ENCODE measurements at places on chromosomes 7 and 10. TPM values are rescaled to one million over a fixed set of nuclear protein-coding genes. Genes with fewer than 3 reads are reported as not detected.

DNA sequence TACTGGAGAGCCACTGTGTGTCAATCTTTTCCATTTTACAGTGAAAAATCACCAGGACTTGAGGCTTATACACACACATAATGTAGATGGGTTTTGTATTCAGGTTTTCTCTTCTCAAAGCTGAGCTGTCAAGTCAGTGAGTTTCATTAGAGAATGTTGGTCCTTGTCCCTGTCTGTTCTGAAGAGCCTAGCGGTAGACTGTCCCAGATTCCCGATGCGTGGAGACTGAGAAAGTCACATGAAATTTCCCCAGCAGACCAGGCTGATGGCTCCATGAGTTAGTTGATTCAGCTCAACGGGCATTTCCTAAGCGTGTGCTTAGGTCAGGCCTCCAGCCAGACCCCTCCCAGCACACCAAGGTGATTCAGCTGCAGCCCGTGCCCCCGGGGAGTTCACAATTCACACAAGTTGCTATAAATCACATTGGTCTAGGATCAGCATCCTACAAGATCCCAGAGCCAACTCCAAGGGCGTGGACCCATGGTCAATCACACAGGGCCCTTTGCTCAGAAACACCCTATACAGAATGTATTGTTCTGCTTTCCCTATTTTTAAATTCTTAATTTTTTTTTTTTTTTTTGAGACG lies 17.2 kb downstream of the CHST15 start:
- H3K4me3 ChIP-seq = no peak overlapping the region
- DNase-seq = no peak
- no peaks in the 10 kb centered on the region for H3K36me3 ChIP-seq
- H3K27ac ChIP-seq = no peak overlapping the region
- no peaks in the 10 kb centered on the region for H3K4me1 ChIP-seq
- H3K27me3 ChIP-seq = no peaks in the 10 kb centered on the region

GRCh38 chr7:44622342-44623151 lies 16.1 kb downstream of the OGDH start:
- H3K27ac ChIP-seq = no peak overlapping the region
- peak; percentile 59 for DNase-seq
- H3K4me1 ChIP-seq = peaks cover 8% of the 10 kb centered on the region

MACC1 gene
- total RNA-seq = under 0.01 TPM

GRCh38 chr10:73780966-73781365 lies 882 bp upstream of the CHCHD1 start:
- peak; percentile 7 for DNase-seq
- H3K27me3 ChIP-seq = no peaks in the 10 kb centered on the region
- peak overlapping the region; percentile 92 for H3K4me3 ChIP-seq
- H3K27ac ChIP-seq = peak overlapping the region; percentile 17

- H3K27me3 ChIP-seq = no peaks in the 10 kb centered on the region
- H3K4me3 ChIP-seq = peak overlapping the region; percentile 60
- peak; percentile 20 for DNase-seq
- H3K4me1 ChIP-seq = peaks cover 6% of the 10 kb centered on the region
- H3K27ac ChIP-seq = peak overlapping the region; percentile 98
- H3K36me3 ChIP-seq = peaks cover 6% of the 10 kb centered on the region
These were observed 423 bp downstream of the BAZ1B start for GRCh38 chr7:73521636-73522104.

GRCh38 chr10:85916994-85917573 lies 449.5 kb downstream of the GRID1 start:
- no peaks in the 10 kb centered on the region for H3K27me3 ChIP-seq
- no peak overlapping the region for H3K27ac ChIP-seq
- H3K4me3 ChIP-seq = no peak overlapping the region
- no peaks in the 10 kb centered on the region for H3K4me1 ChIP-seq
- no peaks in the 10 kb centered on the region for H3K36me3 ChIP-seq

GRCh38 chr10:71408436-71409225 lies 11.9 kb downstream of the CDH23 start:
- no peak overlapping the region for H3K27ac ChIP-seq
- no peaks in the 10 kb centered on the region for H3K4me1 ChIP-seq
- no peak for DNase-seq
- peaks cover 40% of the 10 kb centered on the region for H3K27me3 ChIP-seq
- H3K36me3 ChIP-seq = no peaks in the 10 kb centered on the region

DNA sequence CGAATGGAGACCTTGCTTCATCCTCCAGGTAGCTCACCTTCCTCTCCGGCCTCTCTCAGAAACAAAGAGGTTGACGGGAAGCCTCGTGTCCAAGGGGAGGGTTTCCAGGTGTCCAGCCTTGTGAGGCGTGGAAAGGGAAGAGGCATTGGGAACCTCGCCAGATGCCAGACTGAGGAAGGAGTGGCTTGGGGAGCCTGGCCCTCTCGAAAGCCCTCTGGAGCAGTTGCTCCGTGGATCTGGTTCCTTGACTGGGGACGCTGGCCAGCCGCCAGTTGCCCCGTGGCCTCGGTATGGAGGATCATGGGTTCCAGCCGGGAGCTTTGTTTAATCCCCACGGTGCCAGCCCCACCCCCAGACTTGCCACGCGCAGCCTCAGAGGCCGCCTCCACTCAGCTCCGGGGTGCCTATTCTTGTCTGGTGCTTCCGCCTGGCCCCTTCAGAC lies 30.3 kb upstream of the SUN1 start:
- H3K4me3 ChIP-seq = no peak overlapping the region
- H3K27ac ChIP-seq = no peak overlapping the region
- no peaks in the 10 kb centered on the region for H3K27me3 ChIP-seq
- no peak for DNase-seq

GRCh38 chr7:106485031-106485551 lies 175.9 kb downstream of the CCDC71L start:
- H3K4me3 ChIP-seq = no peak overlapping the region
- no peaks in the 10 kb centered on the region for H3K27me3 ChIP-seq
- no peak overlapping the region for H3K27ac ChIP-seq
- H3K4me1 ChIP-seq = peaks cover 21% of the 10 kb centered on the region

- H3K36me3 ChIP-seq = no peaks in the 10 kb centered on the region
- peak; percentile 1 for DNase-seq
- no peaks in the 10 kb centered on the region for H3K4me1 ChIP-seq
- H3K4me3 ChIP-seq = no peak overlapping the region
- no peaks in the 10 kb centered on the region for H3K27me3 ChIP-seq
These were observed 156.7 kb downstream of the CTNNA3 start for GRCh38 chr10:67539312-67539711.

DNA sequence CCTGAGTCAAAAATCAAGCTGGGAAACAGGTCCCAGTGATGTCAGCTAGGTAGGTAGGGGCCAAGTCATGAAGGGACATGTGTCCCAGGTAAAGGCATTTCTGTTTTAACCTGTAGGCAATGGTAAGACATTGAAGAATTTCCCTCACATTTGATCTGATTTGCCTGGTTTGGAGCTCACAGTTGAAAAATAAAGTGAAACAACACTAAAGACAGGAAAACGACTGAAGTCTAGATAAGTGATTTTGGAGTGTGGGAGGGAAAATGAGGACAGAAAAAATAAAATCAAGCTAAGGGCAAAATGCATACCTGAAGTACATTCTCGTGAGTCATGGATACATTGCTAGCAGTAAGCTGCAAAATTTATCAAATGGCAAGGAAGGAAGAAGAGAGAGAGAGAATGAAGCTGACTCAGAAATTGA lies 169.9 kb downstream of the SKIDA1 start:
- H3K36me3 ChIP-seq = no peaks in the 10 kb centered on the region
- H3K4me3 ChIP-seq = no peak overlapping the region
- peaks cover 4% of the 10 kb centered on the region for H3K4me1 ChIP-seq
- no peaks in the 10 kb centered on the region for H3K27me3 ChIP-seq
- no peak overlapping the region for H3K27ac ChIP-seq

ACSM6 gene
- not detected for total RNA-seq

- H3K27ac ChIP-seq = no peak overlapping the region
- no peaks in the 10 kb centered on the region for H3K4me1 ChIP-seq
- no peak overlapping the region for H3K4me3 ChIP-seq
These were observed 23.4 kb downstream of the ELFN1 start for GRCh38 chr7:1693419-1693990.

DNA sequence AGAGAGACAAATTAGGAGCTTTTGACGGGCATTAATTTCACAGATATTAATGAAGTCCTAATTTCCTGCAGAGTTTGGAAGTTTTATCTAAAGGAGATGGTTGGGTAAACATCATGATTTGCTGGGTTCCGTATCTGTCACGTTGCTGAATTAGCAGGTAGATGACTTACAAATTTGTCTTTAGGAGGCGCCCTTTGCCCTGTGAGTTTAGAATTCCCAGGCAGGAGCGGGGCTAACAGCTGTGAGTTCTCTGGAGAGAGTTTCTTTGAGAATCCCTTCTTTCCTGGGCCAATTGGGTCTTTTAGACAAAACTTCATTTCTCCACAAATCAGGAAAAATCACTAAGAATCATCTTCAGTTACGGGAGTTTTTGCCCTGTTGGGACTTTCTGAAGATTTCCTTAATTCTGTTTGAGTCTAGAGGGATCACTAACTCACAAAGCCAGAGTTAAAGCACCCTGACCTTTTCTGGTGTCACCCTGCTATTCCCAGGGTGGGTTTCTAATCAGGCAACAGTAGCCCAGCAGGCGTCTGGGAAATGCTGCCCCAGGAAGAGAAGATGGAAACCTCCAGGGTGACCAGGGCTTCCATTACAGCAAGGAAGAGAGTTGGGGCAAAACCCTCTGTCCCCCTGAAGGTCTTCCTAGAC lies 63.7 kb downstream of the PRKCQ start:
- H3K4me1 ChIP-seq = no peaks in the 10 kb centered on the region
- H3K27ac ChIP-seq = no peak overlapping the region
- H3K36me3 ChIP-seq = no peaks in the 10 kb centered on the region

UPK3BL2 gene
- 0.56 TPM for total RNA-seq

GRCh38 chr10:60910543-60910942 lies 33.4 kb downstream of the RHOBTB1 start:
- no peaks in the 10 kb centered on the region for H3K27me3 ChIP-seq
- H3K36me3 ChIP-seq = peaks cover 22% of the 10 kb centered on the region
- H3K4me1 ChIP-seq = peaks cover 11% of the 10 kb centered on the region
- H3K27ac ChIP-seq = no peak overlapping the region
- no peak for DNase-seq

DNA sequence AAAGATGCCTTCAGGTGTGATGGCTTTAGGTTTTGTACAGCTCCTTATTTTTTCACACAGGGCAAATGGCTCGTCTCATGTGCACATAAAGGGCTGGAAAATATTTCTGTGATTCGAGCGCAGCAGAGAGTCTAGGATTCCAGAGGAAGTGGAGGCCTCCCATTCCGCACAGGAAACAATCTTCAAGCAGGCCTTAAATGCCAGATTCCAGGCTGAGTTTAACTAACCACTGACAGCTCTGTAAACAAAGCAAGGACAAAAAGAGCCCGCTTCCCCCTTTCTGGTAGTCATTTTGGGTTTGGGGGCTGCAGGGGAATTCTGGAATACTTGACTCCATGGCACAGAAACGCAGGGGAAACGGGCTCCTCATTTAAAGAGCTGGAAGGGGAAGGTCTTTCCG lies 87.2 kb downstream of the CALD1 start:
- DNase-seq = peak; percentile 55
- peaks cover 19% of the 10 kb centered on the region for H3K36me3 ChIP-seq
- H3K27ac ChIP-seq = peak overlapping the region; percentile 86
- H3K27me3 ChIP-seq = no peaks in the 10 kb centered on the region

DNA sequence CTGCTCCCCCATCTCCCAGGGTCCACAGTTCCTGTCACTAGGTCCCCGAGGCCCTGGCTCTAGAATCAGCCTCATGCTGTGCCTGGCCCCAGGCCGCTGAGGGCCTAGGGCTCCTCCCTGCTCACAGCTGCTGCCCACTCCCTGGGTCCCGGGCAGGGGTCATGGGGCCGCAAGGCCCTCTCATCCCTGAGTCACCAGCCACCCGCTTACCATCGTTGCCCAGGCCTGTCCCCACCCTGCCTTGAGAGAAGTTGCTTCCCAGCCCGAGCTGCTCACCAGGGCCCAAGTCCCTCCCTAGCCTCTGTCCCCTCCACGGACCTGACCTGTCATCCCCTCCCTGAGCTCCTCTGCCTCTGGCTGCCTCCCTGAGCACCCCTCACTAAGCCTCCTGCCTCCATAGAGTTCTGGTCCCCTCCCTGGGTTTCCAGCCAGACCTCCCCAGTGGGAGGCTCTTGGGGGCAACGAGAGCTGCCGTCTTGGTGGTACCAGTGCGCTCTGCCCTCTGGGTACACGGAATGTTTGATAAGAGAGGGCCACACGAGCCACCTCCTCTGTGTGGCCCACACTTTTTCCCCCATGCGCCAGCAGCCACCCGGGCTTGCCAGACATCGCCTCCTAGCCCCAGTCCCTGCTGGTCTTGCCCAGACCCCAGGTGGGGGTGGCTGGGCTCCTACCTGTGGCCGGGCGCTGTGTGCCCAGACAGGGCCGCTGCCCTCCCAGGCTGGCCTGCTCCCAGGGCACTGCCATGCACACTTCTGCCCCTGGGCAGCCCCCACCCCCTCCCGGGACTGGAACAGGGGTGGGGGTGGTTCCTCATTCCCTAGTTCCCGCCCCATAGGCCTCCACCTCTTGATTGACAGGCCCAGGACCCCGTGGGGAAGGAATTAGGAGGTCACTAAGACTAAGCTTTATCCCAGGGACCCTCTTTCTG lies 21.3 kb downstream of the MLXIPL start:
- peaks cover 19% of the 10 kb centered on the region for H3K27me3 ChIP-seq
- no peaks in the 10 kb centered on the region for H3K36me3 ChIP-seq
- no peak for DNase-seq
- H3K27ac ChIP-seq = no peak overlapping the region
- no peaks in the 10 kb centered on the region for H3K4me1 ChIP-seq
- H3K4me3 ChIP-seq = no peak overlapping the region

PNLIPRP3 gene
- total RNA-seq = not detected

DNA sequence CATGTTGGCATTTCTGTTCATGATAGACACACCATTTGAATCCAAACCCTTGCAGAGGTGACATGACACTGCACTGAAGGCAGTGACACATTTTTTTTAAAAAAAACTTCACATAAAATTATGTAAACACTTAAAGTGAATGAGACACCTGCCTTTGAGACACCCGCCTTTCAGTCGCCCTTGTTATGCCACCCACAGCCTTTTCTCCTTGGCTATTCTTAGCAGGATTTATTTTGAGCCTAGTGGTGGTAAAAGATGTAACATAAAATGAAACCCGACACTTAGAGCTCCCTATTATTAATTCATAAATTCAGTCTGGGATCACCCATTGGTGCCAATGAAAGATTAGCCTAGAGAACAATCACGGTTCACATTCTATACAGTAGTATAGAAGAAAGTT lies 161.3 kb downstream of the DYNC1I1 start:
- no peak overlapping the region for H3K27ac ChIP-seq
- no peaks in the 10 kb centered on the region for H3K36me3 ChIP-seq
- no peak overlapping the region for H3K4me3 ChIP-seq
- H3K27me3 ChIP-seq = no peaks in the 10 kb centered on the region
- DNase-seq = no peak
- no peaks in the 10 kb centered on the region for H3K4me1 ChIP-seq

PMPCB gene
- 66.7 TPM for total RNA-seq

DNA sequence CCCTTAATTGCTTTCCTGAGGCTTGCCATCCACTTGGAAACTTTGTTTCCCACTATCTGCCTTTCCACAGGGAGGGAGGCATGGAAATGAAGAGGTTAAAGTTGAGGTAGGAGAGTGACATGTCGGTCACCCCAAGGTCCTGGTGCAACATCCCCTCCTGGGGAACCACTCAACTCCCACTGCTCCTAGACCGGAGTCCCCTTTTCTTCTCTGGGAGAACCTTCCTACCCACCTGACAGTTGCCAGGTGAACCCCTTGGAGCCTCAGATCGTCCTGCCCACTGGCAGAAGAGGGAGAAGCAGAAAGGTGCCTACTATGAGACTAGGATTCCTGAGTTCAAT lies 21.7 kb downstream of the IMPDH1 start:
- H3K27ac ChIP-seq = no peak overlapping the region
- H3K4me1 ChIP-seq = no peaks in the 10 kb centered on the region
- peaks cover 11% of the 10 kb centered on the region for H3K36me3 ChIP-seq
- no peak for DNase-seq

- no peak for DNase-seq
- H3K27ac ChIP-seq = no peak overlapping the region
- H3K27me3 ChIP-seq = no peaks in the 10 kb centered on the region
- peaks cover 9% of the 10 kb centered on the region for H3K36me3 ChIP-seq
- peaks cover 5% of the 10 kb centered on the region for H3K4me1 ChIP-seq
- no peak overlapping the region for H3K4me3 ChIP-seq
These were observed 64.1 kb downstream of the MICU1 start for GRCh38 chr10:72561745-72562166.
